Central memory CD4-positive, alpha-beta T cell (primary cell): ENCODE measurements at places on chromosomes 1 and 21.
A peak's percentile ranks its signal among the peaks of the same experiment; 100 is the strongest.

GRCh38 chr1:245538671-245539070 lies 383.9 kb downstream of the KIF26B start:
- no peak for DNase-seq

DNA sequence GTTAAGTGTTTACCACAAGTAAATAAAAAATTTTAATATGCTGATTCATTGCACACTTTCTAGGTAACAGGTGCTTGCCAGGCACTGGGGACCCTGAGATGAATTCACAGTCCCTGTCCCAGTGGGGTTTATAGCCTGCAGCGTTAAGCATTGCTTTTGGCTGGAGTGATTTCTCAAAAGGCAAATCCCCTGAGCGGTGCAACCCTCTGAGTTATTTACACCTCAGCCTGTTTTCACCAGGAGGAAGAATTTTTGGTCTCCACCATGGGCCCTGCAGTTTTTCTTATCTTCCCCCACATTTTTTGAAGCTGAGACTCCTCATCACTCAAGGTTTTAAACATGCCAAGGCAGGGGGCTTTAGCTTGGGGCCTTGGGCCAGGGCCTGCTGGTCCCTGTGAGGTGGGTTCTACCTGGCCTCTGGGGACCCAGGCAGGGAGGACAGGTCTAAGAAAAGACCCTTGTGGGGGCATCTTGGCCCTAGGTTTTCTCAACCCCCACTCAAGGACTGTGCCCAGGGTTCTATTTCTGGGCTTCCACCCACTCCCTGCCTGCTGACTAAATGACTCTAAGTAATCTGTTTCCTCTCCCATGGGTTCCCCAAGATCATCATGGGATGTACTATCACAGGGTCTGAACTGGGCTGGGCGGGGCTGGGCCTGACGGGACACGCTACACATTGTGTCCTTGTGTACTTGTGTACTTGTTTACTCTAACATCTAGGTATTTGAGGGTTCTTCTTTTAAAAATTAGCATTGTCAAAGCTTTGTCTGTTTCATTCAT lies 10.2 kb upstream of the CHIT1 start:
- DNase-seq = no peak

GRCh38 chr1:201705389-201705788 lies 123.6 kb upstream of the IPO9 start:
- no peak for DNase-seq

GRCh38 chr1:209723756-209724693 lies 19.4 kb downstream of the HSD11B1 start:
- DNase-seq = no peak

GRCh38 chr21:42471206-42471605 lies 24.8 kb downstream of the RSPH1 start:
- DNase-seq = no peak

- DNase-seq = no peak
These were observed 4.3 kb upstream of the FCRL3 start for GRCh38 chr1:157704878-157705277.

- no peak for DNase-seq
These were observed 6.0 kb upstream of the DUSP10 start for GRCh38 chr1:221747839-221748238.

- DNase-seq = no peak
These were observed 88.1 kb downstream of the COP1 start for GRCh38 chr1:176118985-176119384.

- no peak for DNase-seq
These were observed 13.0 kb upstream of the UQCRHL start for GRCh38 chr1:15820478-15820877.

GRCh38 chr1:89464008-89464407 lies 60.6 kb upstream of the LRRC8B start:
- peak; percentile 9 for DNase-seq

- DNase-seq = no peak
These were observed 64.3 kb downstream of the ANKRD13C start for GRCh38 chr1:70290218-70290617.

DNA sequence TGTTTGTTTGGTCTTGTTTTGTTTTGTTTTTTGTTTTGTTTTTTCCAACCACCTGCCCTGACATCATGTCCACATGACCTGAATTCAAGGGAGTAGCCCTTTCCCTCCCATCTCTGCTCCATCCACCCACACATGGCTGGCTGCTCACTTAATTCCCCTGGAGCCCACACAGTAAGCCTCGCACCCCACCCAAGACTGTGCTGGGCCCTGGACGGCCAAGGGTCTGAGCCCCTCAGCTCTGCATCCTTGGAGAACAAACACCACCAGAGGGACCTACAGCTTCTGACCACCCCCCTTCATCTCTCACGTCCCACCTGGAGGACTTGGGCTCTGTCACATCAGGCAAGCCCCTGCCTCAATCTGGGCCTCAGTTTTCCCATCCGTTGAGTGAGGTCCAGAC lies 39.1 kb downstream of the MATN1 start:
- no peak for DNase-seq

DNA sequence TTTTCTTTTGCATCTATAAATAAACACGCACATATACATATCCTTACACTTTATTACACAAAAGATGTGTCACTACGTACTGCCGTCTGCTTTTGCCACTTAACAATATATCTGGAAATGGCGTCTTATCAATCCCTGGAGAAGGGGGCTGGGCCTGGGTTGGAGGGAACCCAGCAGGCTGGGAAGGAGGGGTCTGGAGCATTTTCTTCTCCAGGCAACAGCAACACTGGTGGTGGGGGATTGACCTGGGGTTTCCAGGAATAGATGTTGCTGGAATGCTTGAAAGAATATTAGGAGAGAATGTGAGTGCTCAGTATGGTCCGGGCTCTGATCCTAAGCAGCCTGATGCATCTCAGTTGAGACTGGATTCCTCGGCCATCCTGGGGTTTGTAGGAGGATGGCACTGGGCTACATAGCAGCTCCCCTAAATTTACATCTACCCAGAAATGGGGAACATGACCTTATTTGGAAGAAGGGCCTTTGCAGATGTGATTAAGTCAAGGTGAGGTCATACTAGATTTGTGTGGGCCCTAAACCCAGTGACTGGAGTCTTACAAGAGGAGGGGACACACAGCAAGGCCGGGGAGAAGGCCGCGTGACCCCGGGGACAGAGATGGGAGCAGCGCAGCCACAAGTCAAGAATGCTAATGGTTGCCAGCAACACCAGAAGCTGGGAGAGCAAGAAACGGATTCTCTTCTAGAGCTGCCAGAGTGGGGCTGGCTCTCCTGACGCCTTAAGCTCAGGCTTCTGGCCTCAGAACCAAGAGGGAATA lies 98.6 kb downstream of the SIK1 start:
- no peak for DNase-seq

DNA sequence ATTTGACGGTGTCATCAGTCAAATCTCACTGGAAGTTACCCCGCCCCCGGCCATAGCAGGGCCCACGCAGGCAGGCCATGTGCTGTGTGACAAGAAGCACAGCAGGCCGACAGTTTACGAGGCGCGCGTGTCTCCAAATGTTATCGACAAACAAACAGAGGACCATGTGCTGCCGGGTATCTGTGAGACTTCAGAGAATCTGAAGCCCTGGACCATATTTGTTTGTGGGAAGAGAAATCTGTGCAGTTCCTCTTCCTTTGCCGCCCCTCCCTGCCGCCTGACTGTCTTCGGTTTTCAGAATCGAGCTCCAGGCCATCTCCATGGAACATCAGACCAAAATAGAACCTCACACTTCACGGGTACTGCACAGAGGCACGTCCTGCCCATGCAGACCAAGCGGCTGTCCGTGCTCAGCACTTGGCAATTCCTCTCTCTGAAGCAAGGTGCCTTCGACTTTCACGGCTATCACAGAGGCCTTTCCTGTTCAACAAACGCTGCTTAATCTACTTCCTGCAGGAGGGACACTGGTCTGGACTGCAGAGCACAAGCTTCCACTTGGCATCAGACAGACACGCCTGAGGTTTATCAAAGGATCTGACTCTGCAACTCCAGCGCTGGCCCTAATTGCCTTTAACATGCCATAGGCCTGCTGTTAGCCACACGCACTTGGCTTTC lies 135.7 kb upstream of the KRTAP19-8 start:
- DNase-seq = peak; percentile 41

DNA sequence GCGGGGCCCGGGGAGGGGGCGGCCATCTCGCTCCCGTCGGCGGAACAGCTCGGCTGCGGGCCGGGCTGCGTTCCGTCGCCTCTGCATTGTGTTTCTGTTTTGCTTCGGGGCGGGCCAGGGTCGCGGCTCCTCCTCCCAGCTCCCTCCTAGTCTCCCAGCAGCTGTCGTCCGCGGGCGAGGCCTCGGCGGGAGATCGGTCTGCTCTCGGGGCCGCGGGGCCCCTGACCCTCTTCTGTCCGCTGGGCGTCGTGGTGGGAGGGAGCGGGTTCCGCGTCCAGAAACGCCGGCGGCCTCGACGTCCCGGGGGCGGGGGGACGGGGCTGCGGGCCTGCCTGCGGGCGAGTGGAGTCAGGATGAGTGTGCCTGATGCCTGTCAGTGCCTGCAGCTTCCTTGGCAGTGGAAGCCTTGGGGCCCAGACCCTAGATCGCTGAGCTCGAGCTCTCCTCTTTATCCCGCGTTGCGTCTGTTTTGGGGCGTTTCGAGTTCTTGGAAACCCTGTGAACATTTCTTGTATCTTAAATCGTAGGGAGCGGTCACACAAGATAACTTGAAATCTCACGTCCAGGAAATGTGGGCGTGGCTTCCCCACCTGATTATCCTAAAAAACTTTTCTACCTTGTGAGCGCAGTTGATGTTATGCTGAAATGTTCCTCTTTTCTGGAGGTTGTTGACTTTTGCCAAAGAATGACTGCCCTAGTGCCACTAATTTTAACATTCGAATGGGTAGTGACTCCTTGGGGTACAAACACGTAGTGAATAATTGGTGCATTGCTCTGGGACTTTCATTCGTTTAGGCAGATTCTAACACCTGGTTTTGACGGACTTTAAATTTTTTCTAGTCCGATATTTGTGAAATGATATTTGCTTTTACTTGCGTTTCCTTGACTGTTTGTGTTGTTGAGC lies 676 bp downstream of the MORC3 start:
- no peak for DNase-seq

GRCh38 chr1:33088119-33088906 lies 7.4 kb downstream of the AZIN2 start:
- DNase-seq = no peak

- DNase-seq = peak; percentile 10
These were observed 44.9 kb upstream of the CYP2J2 start for GRCh38 chr1:59971464-59971911.

DNA sequence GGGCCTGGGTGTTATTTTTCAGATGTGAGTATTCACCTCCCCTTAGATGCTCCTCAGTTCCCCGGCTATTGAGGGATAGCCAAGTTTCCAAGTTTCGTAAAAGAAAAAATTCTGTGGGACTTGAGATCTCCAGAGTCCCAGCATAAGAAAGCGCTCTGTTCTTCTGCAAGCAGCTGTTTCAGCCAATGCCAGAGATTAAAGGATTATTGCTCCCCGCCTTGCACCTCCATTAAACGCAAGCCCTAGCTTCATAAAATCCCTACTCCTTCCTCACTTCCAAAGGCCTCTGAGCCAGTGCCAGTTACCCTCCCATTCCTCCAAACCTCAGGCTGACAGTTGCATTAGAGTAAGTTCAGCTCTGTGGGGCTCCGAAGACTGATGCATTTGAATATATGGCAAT lies 56.4 kb downstream of the CHIA start:
- DNase-seq = no peak

GRCh38 chr1:75034376-75034775 lies 99.8 kb upstream of the LHX8 start:
- no peak for DNase-seq

- no peak for DNase-seq
These were observed 50.3 kb downstream of the HIVEP3 start for GRCh38 chr1:41868241-41868998.

DNA sequence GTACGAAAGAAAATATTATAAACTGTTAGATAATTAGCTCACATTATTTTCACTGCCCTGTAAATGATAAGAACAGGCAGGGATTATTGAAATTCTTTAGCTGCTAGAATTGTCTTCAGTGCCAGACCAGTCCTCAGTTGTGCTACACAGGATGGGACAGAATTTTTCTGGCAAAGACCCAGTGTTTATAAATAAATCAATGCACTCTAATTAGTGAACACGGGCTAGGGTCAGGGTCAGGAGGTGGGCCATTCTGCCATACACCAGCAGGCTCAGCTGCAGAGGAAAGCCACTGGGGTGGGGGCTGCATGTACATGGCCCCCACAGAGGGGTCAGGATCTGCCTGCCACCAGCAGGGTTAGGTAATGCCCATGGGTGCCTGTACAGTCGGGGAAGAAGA lies 6.4 kb downstream of the BCAR3 start:
- DNase-seq = no peak

DNA sequence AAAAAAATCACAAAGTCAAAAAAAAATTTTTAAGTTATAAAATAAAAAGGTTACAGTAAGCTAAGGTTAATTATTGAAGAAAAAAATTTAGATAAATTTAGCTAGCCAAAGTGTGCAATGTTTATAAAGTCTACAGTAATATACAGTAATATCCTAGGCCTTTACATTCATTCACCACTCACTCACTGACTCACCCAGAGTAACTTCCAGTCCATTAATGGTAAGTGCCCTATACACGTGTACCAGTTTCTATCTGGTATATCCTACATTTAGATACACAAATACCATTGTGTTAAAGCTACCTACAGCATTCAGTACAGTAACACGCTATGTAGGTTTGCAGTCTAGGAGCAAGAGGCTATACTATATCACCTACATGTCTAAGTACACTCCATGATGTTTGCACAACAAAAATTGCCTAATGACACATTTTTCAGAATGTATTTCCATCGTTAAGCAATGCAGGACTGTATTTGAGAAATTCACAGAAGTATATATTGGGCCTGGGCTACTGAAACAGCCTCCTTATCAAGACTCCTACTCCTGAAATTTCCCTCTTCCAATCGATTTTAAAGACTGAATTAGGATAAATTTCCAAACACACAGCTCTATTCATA lies 155.1 kb downstream of the COP1 start:
- no peak for DNase-seq

GRCh38 chr1:47592296-47593012 lies 154.6 kb downstream of the FOXD2 start:
- DNase-seq = no peak

- no peak for DNase-seq
These were observed 50.4 kb downstream of the RERE start for GRCh38 chr1:8767006-8767405.

- no peak for DNase-seq
These were observed 22.9 kb downstream of the DDX20 start for GRCh38 chr1:111778541-111779051.

DNA sequence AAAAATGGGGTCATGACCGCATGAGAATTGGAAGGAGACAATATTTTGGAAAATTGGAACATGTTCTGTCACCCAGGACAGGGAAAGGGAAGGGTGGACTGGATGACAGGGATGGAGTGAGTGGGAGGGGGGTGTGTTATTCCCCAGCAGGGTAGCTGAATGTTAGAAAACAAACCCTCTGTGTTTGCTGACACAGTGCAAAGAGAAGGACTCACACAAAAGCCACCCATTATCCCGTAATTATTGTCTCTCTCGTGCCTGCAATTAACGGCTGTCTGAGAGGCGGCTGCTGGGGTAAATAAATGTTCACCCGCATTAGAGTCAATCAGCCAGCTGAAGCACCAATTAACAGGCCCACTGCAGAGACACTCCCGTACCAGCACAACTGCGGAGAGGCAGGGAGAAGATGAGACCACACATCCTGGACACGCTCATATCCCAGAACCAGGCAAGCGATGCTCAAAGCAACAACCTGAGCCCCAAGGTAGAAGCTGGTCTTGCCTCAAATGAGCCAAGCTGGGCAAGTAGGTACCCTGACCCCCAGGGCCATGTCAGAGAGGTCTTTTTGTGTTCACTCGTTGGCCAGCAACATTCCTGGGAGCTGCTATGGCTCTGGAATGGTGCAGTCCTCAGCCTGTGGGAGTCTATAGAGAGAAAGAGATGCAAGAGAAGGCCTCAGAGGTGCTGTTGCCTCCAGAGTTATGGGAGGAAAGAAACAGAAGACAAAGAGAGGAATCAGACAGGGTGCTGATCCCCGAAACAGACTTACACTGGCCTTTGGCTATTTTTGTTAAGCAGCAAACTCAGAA lies 19.4 kb downstream of the PLEKHA6 start:
- no peak for DNase-seq
